ENCODE measurements at places on chromosomes 4 and X.
A peak's percentile ranks its signal among the peaks of the same experiment; 100 is the strongest.

GRCh38 chr4:620201-620600 is 5.2 kb upstream of the PDE6B start:
- DNase-seq: no peak

GRCh38 chr4:97924341-97924958 is 218.8 kb downstream of the STPG2 start:
- no peak for DNase-seq

DNA sequence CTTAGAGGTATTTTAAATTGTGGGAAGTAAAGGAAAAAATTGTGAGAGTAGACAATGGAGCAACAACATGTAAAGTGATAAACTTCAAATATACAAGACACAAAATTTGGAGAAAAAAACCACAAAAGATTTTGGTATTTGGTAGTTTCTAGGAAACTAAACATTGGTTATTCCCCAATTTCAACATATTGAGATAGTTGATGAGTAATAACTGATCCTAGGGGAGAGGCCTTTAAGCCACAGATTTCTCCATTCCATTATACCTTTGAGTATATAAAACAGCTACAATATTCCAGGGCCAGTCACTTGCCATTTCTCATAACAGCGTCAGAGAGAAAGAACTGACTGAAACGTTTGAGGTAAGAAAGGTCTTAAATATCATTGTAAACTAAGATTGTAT is at the start of gene FDCSP:
Gene FDCSP, plus strand, starts transcription at position 301 of the 400 bp plus-strand sequence. CDS start 5,071 bp downstream, outside the sequence.
- DNase-seq: no peak

- peak; percentile 67 for DNase-seq
These were observed 8.9 kb downstream of the FAT4 start for GRCh38 chr4:125323654-125324053.

GRCh38 chrX:10617999-10618351 is 2.4 kb downstream of the MID1 start:
- peak; percentile 47 for DNase-seq

DNA sequence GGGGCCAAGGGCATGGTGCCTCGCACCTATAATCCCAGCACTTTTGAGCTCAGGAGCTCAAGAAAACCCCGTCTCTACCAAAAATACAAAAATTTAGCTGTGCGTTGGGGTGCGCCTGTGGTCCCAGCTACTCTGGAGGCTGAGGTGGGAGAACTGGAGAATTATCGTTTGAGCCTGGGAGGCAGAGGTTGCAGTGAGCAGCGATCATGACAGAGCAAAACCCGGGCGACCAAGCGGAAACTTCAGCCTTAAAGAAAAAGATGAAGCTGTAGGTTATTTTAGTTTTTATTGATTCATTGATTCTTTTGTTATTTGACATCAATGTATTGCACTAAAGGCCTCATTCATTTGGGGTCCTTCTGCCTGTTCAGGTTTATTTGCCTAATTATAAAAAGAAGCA is 5.4 kb downstream of the TMPRSS11F start:
- no peak for DNase-seq
